B cell (primary cell): ENCODE measurements at places on chromosomes 11 and 22. TPM values are rescaled to one million over a fixed set of nuclear protein-coding genes. Genes with fewer than 3 reads are reported as not detected.
A peak's percentile ranks its signal among the peaks of the same experiment; 100 is the strongest.

The NRIP3 gene
- 0.56 and 0.59 TPM in 2 replicates for total RNA-seq

The ZP1 gene
- not detected in 2 replicates for total RNA-seq

The BCO2 gene
- total RNA-seq, result 1.7 and 4.4 TPM in 2 replicates

The PTGDR2 gene
- total RNA-seq, result 0.27 TPM in 1 of 2 replicates, not detected in the other

The FAM181B gene
- not detected in 2 replicates for total RNA-seq

The TRIM51 gene
- total RNA-seq, result not detected in 2 replicates

The OR4A5 gene
- total RNA-seq, result not detected in 2 replicates

The MMP13 gene
- total RNA-seq, result not detected in 2 replicates

The OTOG gene
- not detected in 2 replicates for total RNA-seq

The LARGE2 gene
- total RNA-seq, result 93.1 and 109 TPM in 2 replicates

The OR4X2 gene
- not detected in 2 replicates for total RNA-seq

DNA sequence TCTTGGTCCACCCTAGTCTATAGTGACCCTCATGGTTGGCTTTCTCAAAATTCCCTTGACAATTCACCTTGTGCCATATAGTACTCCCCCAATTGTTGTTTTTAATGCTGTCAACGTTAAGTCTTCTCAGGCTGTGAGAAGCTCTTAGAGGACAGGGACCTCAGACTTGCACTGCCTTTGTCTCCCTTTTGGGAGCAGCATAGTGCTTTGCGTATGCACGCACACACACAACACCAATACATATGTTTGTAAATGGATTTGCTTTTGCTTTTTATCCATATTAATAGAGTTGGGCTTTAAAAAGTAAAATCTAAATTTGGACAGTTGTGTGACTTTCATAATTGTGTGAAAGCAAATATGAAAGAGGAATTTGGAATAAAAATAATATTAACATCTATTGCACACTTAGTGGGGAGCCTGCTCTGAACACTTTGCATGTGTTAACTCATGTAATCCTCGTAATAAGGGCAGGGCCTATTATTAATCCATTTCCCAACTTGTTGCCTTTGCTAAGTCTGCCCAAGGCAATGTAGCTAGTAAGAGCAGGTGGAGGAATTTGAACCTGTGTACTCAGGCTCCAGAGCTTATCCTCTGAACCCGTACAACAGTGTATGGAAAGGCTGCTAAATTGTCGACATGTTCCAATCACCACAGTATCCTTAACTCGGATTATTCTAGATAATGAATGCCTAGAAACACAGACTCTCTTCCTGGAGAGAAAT lies 257.7 kb upstream of the NARS2 start:
- DNase-seq, result no peak

- DNase-seq, result no peak
Measured at GRCh38 chr11:119488256-119488995, 65.5 kb upstream of the THY1 start.

DNA sequence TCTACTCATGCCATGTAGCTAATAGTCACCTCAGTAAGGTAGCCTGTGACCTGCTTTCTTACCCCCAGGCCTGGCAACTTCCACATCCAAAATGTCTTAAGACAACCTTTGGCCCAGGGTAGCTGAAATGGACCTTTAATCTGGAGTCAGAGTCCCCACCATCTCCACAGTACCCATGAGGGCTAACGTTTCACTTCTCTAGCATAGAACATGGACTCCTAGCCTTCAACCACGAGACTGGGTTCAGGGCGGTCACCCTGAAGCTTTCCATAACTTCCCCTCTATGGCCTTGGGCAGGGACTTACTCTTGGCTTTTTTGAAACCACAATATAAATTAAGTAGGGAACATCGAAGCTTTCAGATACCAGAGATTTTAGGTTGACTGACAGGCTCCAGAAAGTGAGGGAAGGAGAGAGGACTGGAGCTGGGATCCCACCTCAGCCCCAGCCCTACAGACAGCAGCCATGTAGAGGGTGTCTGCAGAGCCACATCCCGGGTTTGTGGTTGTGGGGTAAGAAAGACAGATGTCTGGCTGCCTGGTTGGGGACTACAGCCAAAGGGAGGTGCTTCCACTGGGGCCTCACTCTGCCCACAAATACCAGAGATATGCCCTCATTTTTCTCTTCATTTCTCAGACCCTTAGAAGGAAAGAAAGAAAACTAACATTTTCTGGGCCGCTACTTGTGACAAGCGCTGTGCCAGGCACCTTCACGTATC lies 2.6 kb downstream of the TBC1D10A start:
- DNase-seq, result no peak

GRCh38 chr11:12439615-12440014 lies 62.2 kb downstream of the PARVA start:
- no peak for DNase-seq

GRCh38 chr11:26844963-26845362 lies 123.1 kb upstream of the SLC5A12 start:
- DNase-seq, result no peak

GRCh38 chr22:40878922-40879321 lies 17.0 kb upstream of the DNAJB7 start:
- no peak for DNase-seq

DNA sequence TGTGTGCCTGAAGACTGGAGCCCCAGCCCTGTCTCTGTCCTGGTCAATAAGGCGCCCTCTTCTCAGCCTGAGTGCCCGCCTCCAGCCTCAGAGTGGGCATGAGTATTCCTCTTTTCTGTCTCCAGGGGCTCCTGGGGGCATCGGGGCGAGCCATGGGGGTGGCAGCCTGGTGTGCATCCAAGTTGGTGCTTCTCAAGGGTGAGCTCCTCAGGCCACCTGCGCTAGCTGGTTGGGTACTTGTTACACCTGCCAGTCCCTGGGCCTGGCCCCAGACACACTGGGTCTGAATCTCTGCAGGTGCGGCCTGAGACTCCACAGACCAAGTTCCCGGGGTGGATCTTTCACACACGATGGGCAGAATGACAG lies 168.6 kb upstream of the B3GAT1 start:
- no peak for DNase-seq

DNA sequence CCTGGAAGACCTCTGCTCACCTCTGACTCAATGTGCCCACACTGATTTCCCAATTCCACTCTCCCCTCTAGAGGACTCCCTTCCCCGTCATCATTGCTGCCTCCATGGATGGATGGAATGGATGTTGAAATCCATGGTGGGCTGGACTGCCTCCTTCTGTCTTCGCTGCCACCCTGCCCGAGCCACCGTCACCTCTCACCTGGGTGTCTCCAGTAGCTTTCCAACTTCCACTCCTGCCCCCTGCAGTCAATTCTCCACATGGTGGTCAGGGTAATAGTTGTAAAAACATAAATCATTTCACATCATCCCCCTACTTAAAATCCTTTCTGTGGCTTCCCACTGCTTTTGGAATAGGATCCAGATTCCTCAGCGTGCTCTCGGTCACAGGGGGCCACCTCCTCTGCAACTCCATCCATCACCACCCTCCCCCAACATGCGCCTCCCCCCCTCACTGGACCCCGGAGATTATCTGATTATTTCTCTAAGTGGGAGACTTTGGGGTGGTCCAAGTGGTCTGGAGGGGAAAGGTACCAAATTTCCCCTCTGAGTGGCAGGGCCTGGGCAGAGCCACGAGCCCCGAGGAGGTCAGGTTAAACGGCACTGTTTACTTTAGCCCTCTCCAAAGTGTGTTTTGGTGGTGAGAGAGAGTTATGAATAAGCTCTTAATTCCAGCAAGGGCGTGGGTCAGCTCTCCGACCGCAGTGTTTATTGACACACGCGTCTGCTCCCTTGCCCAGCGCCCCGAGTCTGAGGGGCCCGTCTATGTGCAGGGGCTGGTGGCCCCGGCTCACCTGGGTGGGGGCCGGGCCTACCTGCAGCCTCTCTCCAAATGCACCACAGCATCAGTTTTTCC lies 313.7 kb downstream of the MN1 start:
- no peak for DNase-seq

DNA sequence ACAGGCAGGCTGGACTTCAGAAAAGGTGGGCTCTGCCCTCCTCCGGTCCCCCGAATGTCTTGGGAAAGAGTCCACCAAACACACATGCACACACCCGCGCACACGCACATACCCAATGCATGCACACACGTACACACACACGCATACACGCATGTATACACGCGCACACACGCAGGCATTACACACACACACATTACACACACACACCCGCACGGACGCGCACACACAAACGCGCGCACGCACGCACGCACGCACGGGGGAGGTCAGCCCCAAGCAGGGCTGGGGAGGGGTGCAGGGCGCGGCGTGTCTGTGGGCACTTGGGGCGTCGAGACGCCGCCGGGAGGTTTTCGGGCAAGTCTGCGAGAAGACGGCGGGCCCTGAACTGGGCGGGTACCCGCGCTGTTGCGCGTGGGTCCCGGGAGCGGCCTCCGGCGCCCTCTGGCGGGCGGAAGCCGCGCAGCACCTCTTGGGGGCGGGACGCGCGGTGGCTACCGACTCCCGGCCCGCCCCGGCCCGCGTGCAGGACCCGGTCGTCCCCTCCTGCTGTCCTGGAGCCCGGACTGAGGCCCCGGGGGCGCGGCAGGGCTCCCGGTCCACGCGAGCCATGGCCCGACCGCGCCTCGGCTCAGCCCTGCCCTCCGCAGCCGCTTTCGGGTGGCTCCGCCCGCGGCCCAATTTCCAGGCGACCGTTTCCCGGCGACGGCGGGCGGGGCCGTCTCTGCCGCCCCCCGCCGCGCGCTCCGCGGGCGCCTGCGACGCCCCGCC lies 3.6 kb downstream of the SEPTIN5 start:
- DNase-seq, result peak; percentile 86

GRCh38 chr11:133127741-133128140 lies 404.6 kb downstream of the OPCML start:
- DNase-seq, result no peak

GRCh38 chr22:36068776-36069344 lies 40.2 kb upstream of the RBFOX2 start:
- no peak for DNase-seq

- DNase-seq, result no peak
Measured at GRCh38 chr11:29006668-29007067, 898.5 kb downstream of the METTL15 start.

DNA sequence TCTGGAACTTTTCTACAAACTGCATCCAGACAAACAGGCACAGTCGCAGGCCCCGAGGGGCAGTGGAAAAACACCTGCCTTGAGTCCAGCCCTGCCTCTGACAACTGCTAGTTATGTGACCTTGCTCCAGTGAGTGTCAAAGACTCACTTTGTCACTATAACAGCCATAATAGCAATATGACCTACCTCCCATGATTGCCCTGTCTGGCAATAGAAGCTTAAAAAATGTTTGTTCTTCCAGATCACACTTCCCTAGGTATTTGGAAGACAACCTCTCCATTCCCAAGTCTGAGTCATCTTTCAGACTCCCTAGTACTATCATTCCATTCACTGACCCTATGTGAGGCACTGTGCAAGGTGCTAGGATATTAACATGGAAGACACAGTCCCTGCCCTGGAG lies 74.5 kb downstream of the RPL27A start:
- DNase-seq, result no peak

- no peak for DNase-seq
Measured at GRCh38 chr11:33449798-33450197, 192.6 kb downstream of the HIPK3 start.

DNA sequence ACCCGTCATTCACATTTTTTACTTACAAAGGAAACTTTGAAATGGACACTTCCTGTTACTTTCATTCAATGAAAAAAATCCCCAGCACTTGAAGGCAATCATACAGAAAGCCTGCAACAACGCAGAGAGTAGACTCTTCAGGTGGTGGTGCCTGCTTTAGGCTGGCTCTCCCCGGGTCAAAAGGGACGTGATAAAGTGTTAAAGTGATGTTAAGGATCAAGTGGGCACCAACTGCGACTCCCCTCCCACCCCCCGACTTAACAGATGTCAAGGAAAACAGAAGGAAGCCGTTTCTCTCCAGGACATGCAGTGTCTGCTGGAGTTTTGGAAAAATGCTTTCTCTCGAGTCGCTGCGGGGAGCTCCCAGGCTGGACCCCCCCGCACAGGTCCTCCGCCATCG lies 414 bp upstream of the PNPLA3 start:
- DNase-seq, result peak; percentile 53

DNA sequence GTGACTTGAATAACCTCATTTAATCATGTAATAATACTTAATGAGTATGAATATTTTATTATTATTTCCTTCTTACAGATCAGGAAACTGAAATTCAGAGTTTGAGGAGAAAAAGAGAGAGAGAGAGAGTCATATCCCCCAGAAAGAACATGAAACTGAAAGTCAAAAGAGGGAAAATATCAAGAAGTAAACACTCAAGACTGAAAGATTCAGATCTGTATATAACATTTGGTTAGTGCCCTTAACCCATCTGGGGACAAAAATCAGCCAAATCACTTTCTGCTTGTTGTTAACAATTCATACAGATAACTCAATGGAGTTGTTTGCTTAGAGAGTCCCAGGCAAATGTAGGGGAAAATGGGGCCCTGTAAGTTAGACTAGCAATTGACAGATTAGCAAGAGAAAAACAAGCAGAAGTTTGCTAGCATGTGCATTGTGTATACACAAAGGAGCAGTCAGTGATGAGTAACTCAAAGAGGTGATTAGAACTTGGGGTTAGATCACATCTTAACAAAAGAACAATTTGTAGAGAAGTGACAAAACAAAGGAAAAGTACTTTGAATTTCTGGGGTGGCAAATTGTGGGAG lies 25.9 kb upstream of the MMP13 start:
- DNase-seq, result no peak

GRCh38 chr22:33467080-33467479 lies 408.9 kb upstream of the SYN3 start:
- no peak for DNase-seq
